ENCODE measurements at places on chromosomes 16 and 17.
A peak's percentile ranks its signal among the peaks of the same experiment; 100 is the strongest.

- DNase-seq, result no peak
Observed at GRCh38 chr16:303760-304505, 21.0 kb downstream of the PDIA2 start.

DNA sequence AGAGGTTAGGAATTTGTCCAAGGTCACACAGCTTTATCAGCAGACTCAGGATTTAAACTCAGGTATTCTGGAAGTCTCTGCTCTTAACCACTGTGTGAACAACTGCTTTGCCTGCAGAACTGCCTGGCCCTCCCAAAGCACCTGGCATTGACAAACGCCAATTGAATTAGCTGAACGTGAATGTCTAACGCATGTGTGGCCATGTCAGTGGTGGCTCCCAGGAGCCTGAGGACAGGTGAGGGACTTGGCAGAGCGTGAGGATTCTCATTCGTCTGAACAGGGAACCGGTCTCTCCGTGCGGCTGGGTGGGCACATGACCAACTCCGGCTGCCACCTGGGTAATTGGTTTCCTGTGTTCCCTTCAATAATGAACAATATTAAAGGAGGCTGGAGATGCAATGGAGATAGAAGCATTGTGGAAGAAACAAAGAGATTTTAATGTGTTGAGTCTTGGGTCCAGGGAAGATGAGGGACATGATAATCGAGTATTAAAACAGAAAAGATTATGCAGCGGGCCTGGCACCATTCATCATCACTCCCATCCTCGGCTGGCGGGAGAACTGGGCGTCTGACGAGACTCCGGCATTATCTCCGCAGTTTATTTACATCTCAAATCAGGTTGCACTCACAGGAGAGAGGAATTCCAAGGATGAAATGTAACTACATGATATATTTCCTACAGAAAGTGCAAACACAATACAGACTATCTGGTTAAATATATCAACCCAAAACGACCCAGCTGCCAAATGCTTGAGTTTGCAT is 113.5 kb downstream of the NPIPB5 start:
- DNase-seq, result peak; percentile 47

DNA sequence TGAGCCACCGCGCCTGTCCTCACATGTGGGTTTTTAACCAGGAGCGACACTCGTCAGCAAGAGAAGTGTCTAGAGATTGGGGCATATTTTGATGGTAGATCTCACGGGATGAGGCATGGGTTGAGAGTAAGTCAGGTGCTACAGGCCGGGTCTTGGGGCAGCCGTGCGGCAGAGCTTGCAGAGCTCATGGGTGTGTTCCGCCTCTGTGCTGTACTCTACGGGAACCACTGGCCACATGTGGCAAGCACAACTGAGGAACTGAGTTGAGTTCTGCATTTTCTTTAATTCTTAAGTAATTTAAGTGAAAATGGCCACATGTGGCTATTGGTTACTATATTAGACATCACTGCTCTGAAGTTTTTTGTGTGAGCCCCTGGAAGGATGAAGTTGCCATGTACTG is 9.6 kb downstream of the CLUAP1 start:
- DNase-seq, result no peak

DNA sequence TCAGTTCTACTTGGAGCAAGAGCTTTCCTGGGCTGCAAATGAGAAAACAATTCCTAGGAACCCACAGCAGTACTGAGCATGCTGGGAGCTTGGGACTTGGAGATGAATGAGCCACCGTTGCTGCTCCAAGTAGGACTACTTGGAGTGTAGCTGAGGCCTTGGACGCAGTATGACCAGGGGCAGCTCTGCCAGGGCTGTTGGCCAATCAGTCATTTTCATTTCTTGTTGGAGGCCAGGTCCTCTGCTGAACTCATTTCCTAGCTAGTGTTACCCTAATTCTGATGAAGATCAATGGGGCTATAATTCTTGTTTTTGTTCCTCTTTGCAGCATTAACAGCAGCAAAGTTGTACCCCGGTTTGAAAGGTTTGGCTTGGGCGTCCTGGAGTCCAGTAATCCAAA is 8.0 kb upstream of the LGALS9 start:
- DNase-seq, result no peak

GRCh38 chr17:49218941-49219913 is 8.7 kb downstream of the ABI3 start:
- DNase-seq, result no peak

GRCh38 chr16:70302745-70303144 is 3.8 kb downstream of the DDX19B start:
- no peak for DNase-seq

GRCh38 chr17:79835953-79836509 is 3.2 kb downstream of the CBX4 start:
- peak; percentile 87 for DNase-seq

DNA sequence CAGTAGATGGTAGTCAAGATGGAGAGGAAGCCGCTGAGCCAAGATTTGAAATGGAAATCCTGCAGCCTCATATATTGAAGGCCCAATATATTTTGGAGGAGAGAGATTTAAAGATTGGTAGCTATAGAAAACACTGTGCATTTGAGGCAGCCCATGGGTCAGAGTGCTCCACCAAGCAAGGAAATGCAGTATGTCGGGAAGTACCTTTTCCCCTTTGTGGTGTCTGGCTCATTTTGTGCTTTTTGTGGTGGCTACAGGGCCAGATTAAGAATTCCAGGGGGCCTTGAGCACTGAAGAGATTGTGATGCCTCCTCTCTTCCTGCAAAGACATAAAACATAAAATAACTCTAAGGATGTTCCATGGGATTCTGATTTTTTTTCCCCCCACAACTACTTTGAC is 39.6 kb downstream of the CDRT15 start:
- no peak for DNase-seq

GRCh38 chr16:35174016-35174415 is 1714.6 kb downstream of the TP53TG3F start:
- DNase-seq, result peak; percentile 31

DNA sequence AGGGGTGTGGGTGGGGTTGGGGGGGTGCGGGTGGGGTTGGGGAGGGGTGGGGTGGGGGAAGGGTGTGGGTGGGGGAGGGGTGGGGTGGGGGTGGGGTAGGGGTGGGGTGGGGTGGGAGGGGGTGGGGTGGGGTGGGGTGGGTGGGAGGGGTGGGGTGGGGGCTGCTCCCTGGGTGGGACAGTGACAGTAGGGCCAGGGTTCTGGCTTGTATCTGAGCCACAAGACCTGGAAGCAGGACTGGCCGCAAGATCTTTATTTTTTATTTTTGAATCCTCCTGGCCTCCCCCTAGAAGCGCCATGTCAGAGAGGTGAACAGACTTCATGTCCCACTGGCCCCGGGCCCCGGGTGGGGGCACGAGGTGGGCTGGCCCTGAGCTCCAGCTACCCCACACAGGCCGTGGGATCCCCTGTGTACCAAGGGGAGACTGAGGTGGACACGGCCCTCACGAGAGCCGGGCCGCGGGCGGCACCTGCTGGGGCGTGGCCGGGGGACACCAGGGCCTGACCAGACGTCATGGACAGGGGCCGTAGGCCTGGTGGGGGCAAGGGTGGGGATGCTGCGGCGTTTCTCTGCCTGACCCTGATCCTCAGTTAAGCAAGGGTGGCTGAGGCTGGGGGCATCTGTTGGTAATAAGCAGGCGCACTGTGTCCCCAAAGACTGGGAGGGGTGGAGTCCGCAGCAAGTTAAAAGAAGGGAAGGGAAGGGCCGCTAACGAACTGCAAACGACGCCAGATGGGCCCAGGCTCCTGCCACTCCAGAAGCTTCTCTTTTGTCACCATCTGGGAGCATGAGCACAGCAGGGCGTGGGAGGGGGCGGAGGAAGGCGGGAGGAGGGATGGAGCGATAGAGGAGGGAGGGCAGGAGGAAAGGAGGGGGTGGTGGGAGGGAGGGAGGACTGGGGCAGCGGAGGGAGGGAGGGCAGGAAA is 22.3 kb upstream of the PABPN1L start:
- no peak for DNase-seq

DNA sequence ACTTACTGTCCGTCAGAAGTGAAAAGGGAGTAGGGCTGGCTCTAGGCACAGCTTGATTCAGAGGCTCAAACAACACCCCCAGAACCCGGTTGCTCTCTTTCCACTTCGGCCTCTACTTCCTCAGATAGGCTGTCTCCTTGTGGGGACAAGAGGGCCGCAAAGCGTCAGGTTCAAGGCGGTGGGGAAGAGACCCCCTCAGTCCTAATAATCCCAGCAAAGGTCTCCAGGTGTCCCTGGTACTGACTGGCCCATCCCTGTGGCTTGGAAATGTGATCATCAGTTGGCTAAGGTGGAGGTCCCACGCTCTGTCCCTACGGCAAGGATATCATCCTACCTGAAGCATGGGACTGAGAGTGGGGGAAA is 26.0 kb downstream of the NGFR start:
- DNase-seq, result no peak

- DNase-seq, result no peak
Observed at GRCh38 chr16:3645504-3646347, 8.8 kb upstream of the DNASE1 start.

- no peak for DNase-seq
Observed at GRCh38 chr16:89074803-89075688, 18.6 kb upstream of the ACSF3 start.

- DNase-seq, result no peak
Observed at GRCh38 chr17:30334421-30334820, 564 bp upstream of the TMIGD1 start.

DNA sequence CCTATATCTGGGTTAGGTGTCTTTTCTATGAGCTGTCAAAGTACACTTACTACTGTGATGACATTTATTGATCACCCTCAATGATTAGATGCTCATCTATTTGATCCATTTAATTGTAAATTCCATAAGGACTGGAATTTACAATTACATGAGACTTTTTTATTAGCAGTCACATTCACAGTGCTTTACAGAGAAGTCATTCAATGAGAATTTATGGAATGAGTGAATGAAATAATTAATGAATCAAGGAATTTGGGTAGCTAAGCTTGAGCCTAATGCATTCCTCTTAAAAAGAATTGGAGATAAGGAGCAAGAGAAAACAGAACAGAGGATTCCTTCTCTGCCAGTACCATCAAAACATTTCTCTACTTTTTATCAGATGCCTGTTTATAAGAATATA is 1437.5 kb upstream of the CDH8 start:
- no peak for DNase-seq

- no peak for DNase-seq
Observed at GRCh38 chr16:50407351-50407750, 38.6 kb upstream of the BRD7 start.

GRCh38 chr17:6323626-6324356 is 111.1 kb downstream of the AIPL1 start:
- DNase-seq, result no peak

GRCh38 chr17:37828651-37829124 is 83.8 kb upstream of the HNF1B start:
- DNase-seq, result no peak

DNA sequence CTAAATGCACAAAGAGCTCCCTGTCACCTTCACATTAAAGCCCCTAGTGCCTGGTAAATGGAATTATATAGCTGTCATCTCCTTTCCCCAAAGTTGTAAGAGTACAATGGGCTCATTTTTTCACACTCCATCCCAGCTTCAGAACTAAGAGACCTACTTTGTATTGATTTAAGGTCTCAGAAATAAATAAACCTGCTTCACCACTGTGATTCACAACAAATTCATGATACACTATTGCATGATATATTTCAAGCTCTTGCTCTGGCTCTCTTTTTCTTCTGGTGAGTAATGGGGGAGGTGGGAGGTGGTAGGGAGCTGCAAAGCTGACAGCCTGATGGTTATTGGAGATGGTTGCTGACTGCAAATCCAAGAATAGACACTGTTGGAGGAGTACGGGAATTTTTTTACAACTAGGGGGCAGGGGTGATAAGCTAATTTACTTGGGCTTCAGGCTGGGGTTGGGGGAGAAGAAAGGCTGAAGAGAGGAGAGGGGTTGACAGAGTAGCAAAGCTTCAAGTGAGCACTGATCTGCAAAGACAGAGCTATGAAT is 189.9 kb downstream of the AATF start:
- DNase-seq, result no peak

GRCh38 chr17:58112970-58113631 is 29.9 kb downstream of the DYNLL2 start:
- DNase-seq, result peak; percentile 90

DNA sequence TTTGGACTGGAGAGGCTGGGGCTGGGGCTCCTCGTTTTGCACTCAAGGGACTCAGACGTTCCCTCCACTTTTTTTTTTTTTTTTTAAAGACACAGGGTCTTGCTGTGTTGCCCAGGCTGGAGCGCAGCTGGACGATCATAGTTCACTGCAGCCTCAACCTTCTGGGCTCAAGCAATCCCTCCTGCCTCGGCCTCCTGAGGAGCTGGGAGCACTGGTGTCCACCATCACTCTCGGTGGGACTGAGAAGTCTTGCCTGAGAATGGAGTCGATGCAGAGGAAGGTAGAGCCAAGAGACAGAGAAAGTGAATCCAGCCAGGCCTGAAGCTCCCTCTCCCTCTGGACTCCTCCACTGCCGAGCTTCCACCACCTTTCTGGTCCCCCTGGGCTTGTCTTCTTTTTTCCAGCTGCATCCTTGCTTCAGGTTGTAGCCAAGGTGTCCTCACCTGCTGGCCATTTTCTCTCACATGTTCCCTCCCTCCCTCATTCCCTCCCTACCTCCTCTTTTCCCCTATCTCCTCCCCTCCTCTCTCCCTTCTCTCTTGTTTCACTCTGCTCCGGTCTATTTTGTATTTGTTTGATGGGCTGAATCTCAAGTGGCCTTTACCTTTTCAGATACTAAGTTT is 233.8 kb downstream of the SNX29 start:
- no peak for DNase-seq

DNA sequence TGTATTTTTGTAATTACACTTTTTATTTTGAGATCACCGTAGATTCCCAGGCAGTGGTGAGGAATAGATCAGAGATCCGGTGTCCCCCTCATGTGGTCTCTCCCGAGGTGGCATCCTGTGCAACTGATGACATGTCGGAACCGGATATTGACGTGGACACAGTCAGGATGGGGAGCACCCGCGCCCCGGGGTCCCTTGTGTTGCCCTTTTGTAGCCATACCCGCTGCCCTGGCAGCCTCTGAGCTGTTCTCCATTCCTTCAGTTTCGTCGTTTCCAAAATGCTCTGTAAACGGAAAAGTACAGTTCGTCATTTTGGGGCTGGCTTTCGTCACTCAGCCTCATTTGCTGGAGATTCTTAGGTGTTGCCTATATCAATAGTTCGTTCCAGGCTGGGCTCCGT is 14.2 kb downstream of the JPH3 start:
- DNase-seq, result no peak

DNA sequence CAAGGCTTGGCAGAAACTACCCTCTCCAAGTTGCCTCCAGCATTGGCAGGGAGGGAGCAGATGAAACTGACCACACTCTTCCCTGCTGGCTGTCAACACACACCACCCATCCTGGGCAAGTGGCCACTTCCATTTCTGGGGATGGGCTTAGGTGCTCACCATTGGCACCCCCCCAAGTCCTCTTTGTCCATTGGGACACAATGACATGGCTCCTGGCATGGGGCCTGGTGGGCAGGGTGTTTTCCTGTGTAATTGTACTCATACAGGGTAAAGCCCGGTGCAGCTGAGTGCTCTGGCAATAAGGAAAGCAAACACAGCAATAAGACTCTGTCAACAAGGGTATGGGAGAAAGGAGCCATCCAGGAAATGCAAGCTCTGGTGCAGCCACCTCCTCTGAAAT is 22.6 kb downstream of the SCNN1B start:
- peak; percentile 36 for DNase-seq
